ENCODE measurements at places on chromosomes 16 and 17.

GRCh38 chr17:51853857-51854256 is 304.7 kb downstream of the CA10 start:
- no peak for DNase-seq

DNA sequence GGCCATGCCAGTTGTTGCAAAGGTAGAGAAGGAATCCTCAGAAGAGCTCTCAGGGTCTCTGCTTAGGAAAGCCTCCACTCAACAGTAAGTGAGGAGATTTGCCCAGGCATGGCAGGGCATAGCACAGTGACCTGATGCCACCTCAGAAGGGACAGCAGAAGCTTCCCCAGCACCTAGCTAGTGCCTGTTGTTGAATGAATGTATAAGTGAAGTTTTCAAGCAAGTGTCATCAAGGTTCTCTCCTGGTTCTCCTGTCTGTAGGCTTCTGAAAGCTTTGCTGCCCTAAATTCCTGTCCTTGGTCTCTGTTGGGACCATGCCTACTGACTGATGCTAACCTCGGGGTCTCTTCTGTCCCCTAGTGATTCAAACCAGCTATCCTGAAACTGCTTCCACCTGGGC is 114.9 kb upstream of the TBX2 start:
- no peak for DNase-seq

DNA sequence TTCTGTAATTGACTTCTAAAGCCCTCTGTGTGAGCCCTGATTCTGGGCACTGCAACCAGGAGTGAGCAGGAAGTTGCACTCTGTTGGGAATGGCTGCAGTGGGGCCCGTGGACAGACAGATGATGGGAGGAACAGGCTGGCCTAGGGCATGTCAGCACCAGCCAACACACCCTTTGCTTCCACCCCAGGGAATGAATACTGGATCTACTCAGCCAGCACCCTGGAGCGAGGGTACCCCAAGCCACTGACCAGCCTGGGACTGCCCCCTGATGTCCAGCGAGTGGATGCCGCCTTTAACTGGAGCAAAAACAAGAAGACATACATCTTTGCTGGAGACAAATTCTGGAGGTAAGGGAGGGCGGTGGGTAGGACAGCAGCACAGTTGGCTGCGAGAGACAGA is 10.8 kb upstream of the LPCAT2 start:
- no peak for DNase-seq

DNA sequence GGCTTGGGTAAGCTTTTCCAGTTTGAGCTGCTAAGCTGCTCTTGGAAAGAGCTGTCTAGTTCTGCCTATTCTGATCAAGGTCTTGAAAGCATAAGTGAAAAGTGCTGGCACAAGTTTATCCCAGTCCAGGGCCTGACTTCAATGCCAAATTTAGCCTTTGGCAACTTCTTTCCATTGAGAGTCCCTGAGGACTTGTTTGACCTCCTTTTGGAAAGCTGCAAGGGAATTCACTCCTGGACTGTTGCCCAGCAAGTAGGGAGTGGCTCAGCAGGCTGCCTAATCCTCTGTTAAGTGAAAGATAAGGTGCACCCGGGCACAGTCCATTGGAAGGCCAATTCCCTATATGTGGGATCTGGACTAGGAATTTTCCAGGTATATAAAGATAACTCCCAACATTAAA is 16.0 kb upstream of the TANC2 start:
- peak; percentile 87 for DNase-seq

GRCh38 chr17:2885733-2886132 is 89.5 kb downstream of the RAP1GAP2 start:
- DNase-seq: no peak

DNA sequence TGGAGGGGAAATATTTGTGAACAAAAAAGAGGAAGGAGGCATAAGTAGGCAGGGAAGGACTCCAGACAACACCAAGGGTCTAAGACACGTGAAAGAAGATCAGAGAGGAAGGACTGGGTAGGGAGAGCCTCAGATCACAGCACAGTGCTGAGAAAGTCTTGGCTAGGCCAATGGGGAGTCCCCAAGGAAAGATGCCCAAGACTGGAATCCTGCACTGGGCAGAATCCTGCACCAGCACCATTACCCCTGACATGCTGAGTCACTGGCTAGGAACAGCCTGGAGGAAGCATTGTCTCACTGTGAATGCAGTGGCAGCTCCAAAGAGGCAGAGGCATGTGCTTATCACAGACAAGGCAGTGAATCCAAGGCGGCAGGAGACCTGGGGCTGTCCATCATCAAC is 19.2 kb downstream of the CLEC19A start:
- DNase-seq: no peak

- no peak for DNase-seq
These were observed 763 bp upstream of the TOM1L1 start for GRCh38 chr17:54899721-54900456.

DNA sequence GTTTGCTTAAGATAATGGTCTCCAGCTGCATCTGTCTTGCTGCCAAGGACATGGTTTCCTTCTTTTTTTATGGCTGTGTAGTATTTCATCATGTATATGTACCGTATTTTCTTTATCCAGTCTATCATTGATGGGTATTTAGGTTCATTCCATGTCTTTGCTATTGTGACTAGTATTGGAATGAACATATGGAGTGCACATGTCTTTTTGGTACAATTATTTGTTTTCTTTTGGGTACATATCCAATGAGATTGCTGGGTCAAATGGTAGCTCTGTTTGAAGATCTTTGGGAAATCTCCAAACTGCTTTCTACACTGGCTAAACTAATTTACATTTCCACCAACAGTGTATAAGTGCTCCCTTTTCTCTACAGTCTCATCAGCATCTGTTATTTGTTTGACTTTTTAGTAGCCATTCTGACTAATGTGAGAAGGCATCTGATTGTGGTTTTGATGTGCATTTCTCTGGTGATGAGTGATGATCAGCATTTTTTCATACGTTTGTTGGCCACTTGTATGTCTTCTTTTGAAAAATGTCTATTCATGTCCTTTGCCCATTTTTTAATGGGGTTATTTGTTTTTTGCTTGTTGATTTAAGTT is 66.2 kb downstream of the TNFRSF13B start:
- peak; percentile 97 for DNase-seq

- no peak for DNase-seq
These were observed 151.3 kb upstream of the PLCG2 start for GRCh38 chr16:81627729-81628244.

DNA sequence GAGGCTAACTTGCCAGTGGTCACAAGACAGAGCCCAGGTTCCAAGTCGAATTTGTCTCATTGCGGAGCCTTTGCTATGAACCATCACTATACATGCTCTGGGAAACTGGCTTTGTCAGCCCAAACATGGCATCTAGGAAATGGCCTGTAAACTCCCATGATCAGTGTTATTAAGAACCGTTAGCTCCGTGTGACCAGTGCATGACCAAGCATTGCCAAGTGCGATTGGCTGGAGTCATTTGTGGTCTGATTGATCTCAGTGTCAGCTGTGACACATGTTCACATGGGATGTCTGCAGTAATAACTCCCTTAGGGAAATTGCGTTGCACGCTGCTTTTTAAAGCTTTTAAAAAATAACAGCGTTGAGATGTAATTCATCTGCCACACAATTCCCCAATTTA is 18.6 kb upstream of the CDH3 start:
- no peak for DNase-seq

DNA sequence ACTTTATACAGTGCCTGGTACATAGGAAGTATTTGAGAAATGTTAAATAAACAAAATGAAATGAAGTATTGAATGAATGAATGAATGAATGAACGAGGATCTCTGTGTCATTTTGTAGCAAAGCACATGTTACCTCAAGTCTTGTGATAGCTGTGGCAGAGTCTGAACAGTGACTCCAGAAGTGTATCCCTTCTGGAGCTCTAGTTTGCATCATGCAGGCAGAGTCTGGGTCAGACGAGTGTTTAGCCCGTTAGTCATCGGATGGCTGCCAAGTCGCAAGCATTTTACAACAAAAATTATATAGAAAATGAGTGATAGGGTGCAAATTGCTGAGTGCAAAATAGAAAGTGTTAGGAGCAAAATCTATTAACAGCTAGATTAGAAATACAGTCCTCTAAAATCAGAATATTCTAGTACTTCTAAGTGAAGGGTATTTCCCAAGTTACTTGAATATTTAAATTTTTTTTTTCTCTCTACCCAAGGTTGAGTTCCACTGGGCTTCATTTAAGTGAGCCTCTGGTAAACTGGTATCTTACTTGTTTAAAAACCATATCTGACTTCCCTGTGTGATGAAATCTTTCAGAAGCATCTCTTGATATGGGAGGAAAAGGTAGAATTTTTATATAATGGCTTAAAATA is 113.3 kb downstream of the FTO start:
- DNase-seq: peak; percentile 96

GRCh38 chr16:57999366-57999970 is 1.0 kb downstream of the ZNF319 start:
- peak; percentile 42 for DNase-seq

- DNase-seq: no peak
These were observed 20.5 kb downstream of the ZNF207 start for GRCh38 chr17:32370426-32370825.

DNA sequence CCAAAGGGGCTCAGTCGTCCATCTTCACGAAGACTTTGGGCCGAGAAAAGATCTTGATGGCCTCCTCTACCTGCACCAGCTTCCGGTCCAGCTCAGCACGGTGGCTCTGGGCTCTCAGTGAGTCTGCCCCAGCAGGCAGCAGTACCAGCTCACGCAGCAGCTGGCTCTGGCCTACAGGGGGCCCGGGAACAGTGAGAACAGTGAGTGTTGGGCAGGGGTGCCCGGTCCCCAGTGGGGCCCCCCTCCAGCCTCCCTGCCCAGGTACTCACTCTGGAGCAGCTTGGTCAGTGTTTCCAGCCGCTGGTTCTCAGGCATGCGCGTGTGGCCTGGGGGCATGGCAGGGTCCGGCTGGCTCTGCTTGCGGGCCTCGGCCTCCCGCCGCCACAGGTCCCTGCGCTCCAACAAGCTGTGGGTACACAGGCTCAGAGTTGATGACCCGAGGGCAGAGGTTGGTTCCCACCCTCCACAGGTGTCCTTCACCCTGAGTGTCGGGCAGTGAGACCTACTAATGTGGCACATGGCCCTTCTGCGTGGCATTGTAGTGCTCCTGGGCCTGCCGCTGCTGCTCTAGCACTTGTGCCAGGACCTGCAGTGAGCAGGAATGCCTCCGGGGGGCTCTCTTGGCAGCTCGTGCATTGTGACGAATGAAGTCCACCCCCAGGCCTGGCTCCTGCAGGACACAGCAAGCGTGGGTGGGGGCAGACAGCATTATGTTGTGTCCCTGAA is 2.6 kb downstream of the PARD6A start:
- no peak for DNase-seq

DNA sequence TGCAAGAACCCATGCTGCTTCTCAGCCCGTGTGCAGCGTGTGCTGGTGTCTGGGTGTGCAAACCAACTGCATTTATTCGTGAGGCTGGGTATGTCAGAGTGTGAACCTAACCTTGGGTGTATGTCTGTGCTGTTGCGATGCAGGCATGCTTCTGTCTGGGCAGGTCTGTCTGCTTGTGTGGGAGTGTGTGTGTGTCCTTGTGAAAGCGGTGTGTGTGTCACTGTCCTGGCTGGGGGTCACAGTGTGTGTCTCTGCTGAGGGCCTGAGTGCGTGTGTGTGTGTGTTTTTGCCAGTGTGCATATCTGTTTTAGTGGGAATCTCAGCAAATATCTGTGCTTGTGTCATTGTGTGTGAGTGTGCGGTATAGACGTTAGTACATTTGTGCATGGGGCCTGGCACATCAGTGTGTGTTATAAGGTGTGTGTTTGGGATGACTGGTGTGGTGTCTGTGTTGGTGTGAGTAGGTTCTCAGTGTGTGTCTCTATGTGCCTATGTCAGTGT is 121.8 kb downstream of the CYLD start:
- no peak for DNase-seq

DNA sequence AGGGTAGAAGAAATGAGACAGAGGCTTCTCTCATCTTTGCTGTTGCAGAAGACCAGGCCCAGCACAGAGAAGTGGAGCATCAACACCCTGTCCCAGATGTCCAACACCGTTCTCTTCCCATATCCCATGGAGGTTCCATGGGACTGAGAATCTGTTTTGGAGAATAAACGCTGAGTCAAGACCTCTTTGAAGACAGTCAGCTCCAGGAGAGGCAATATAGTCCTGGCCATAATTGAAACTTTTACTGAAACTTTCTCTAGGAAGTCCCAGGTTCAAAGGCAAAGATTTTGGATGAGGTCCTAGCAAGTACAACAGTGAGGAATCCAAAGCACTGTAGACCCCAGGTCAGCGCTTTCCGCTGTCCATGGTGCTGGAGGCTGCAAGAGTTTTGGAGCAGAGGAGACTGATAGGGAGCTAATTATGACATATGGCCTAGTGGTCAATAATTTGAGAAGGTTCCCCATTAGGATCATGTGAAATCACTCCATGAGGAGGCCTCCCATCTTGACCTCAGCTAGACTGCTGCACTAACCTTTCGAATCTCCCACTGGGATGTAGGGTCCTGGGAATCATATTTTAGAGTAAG is 36.0 kb downstream of the OSBPL7 start:
- DNase-seq: no peak

- DNase-seq: peak; percentile 78
These were observed 122.3 kb upstream of the CIBAR2 start for GRCh38 chr16:85234310-85235204.

- no peak for DNase-seq
These were observed 14.6 kb downstream of the HSD11B2 start for GRCh38 chr16:67445441-67445912.

GRCh38 chr17:2749058-2749783 is at the start of gene CCDC92B:
Gene CCDC92B, minus strand, starts transcription at chr17:2749652. Its CDS starts 14,507 bp downstream, at chr17:2735145.
- DNase-seq: no peak

GRCh38 chr16:23998771-23999170 is 163.0 kb downstream of the PRKCB start:
- DNase-seq: no peak

DNA sequence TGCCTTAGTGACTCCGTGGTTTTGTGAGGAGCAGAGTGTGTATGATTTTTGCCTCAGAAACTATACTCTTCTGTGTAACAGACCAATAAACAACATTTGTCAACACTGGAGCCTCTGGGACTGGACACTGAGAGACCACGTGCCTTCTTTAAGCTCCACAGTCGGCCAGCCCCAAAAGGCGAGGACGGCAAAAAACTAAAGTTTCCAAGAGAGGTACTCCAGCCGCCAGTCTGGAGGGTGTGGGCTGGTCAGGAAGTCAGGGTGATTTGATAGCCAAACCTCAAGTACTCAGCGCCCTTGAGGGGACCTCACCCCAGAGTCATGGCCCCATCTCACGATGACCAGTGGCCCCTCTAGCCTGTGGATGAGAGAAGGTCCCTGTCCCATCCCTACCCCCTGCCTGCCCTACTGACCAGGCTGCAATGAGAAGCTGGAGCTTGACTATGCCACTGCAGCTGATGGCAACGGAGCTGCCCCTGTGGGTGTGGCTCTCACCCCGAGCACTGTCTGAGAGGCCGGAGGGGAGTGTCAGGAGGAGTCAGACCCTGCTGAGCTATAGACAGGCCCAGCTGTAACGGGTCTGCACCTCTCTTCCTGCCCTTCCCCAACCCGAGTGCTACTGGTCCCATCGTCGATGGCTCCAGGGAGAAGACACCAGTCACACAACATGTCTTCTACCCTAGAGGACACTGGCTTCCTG is 19.8 kb downstream of the MNT start:
- no peak for DNase-seq
